Prostate gland (tissue), 2 donors: ENCODE measurements at places on chromosomes 5 and 9. TPM values are rescaled to one million over a fixed set of nuclear protein-coding genes. Genes with fewer than 3 reads are reported as not detected.

- no peaks in the 10 kb centered on the region for H3K27me3 ChIP-seq
- H3K4me3 ChIP-seq: no peak overlapping the region
- no peak overlapping the region for H3K27ac ChIP-seq
- no peaks in the 10 kb centered on the region for H3K4me1 ChIP-seq
- DNase-seq: no peak
These were observed 17.5 kb downstream of the ADRA1B start for GRCh38 chr5:159933531-159934485.

GRCh38 chr5:138444774-138445546 lies 6.1 kb downstream of the REEP2 start:
- peaks cover 3% of the 10 kb centered on the region for H3K4me1 ChIP-seq
- no peak overlapping the region for H3K4me3 ChIP-seq
- H3K36me3 ChIP-seq: no peaks in the 10 kb centered on the region
- no peak overlapping the region for H3K27ac ChIP-seq
- H3K27me3 ChIP-seq: no peaks in the 10 kb centered on the region
- no peak for DNase-seq

Gene SPAAR
- 0.64 TPM for total RNA-seq

DNA sequence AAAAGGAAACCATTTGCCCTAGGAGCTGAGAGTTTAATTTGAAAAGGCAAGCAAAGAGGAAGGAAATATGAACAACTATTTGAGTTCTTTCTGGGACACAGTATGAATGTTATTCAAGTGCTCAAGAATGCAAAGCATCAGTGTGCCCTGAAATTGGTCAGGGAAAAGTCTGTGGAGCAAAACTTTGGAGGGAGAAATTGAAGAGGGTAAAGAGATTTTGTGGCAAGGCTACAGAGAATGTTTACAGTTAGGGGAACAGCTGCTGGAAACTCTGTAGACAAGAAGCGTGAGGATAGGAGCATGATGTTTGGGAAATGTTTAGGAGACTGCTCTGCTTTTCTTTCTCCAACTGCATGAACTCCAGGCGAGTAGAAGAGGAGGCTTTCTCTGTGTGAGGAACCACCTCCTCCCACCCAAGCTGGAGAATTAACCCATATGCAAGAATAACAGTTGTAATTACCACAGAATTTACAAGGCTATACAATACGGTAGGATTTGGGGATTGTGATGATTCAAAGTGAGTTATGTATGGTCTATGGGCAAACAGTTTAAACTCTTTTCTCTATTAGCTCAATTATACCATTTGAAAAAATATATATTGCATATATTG lies 75.4 kb upstream of the IL7R start:
- no peaks in the 10 kb centered on the region for H3K27me3 ChIP-seq
- H3K27ac ChIP-seq: no peak overlapping the region
- H3K36me3 ChIP-seq: no peaks in the 10 kb centered on the region
- H3K4me3 ChIP-seq: no peak overlapping the region
- H3K4me1 ChIP-seq: no peaks in the 10 kb centered on the region

Gene LHX2
- not detected for total RNA-seq

Gene CCDC192
- total RNA-seq: not detected

GRCh38 chr5:145776886-145777285 lies 58.3 kb downstream of the PRELID2 start:
- no peak overlapping the region for H3K27ac ChIP-seq
- no peaks in the 10 kb centered on the region for H3K4me1 ChIP-seq
- no peaks in the 10 kb centered on the region for H3K36me3 ChIP-seq
- no peaks in the 10 kb centered on the region for H3K27me3 ChIP-seq
- H3K4me3 ChIP-seq: no peak overlapping the region

Gene PDE6A
- not detected for total RNA-seq

- H3K27ac ChIP-seq: no peak overlapping the region
- H3K27me3 ChIP-seq: no peaks in the 10 kb centered on the region
- no peak overlapping the region for H3K4me3 ChIP-seq
- H3K36me3 ChIP-seq: no peaks in the 10 kb centered on the region
- DNase-seq: peak; percentile 68
- no peaks in the 10 kb centered on the region for H3K4me1 ChIP-seq
These were observed 26.6 kb upstream of the ABLIM3 start for GRCh38 chr5:149114403-149115312.

- no peaks in the 10 kb centered on the region for H3K36me3 ChIP-seq
- no peaks in the 10 kb centered on the region for H3K4me1 ChIP-seq
- DNase-seq: no peak
These were observed 1026.3 kb downstream of the CDH12 start for GRCh38 chr5:21826884-21827283.

Gene ATG12
- 29.6 TPM for total RNA-seq

- H3K4me3 ChIP-seq: no peak overlapping the region
- DNase-seq: no peak
- no peaks in the 10 kb centered on the region for H3K27me3 ChIP-seq
- H3K27ac ChIP-seq: no peak overlapping the region
- H3K4me1 ChIP-seq: no peaks in the 10 kb centered on the region
These were observed 21.9 kb downstream of the CD14 start for GRCh38 chr5:140611020-140611521.

GRCh38 chr5:150498501-150498900 lies 9.4 kb upstream of the NDST1 start:
- no peaks in the 10 kb centered on the region for H3K27me3 ChIP-seq
- peaks cover 30% of the 10 kb centered on the region for H3K4me1 ChIP-seq
- no peak overlapping the region for H3K4me3 ChIP-seq
- no peak for DNase-seq

Gene UGT3A1
- 0.34 TPM for total RNA-seq

DNA sequence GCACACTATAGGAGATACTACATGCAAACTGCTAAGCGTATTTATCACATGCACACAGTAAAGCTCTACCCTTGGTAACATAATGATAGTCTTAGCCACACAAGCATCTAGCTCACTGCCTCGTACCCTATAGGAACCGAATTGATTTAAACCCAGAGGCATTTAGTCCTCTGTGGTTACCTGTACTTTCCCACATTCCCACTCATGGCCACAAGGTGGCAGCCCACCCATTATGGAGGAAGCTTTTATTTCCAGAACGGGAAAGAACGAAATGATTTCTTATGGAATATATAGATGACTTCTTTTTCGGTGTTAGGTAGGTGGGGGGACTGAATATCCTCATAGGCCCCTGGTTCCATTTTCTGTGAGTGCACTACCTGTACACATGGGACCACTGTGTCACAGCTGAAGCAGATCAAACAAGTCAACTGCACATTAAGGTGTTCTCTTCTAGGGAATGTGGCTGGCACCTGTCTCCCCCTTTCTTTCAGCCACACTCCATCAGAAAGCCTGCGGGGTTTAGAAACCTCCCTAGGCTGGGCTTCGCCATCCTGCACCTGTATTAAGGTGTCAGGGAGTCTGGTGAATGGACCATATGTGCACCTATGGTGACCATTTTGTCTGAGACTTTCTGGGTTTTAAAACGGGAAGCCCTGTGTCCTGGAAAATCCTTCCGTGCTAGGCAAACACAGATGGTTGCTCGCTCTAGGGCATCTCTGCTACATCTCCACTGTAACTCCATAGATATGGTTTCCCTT lies 313.2 kb downstream of the SLIT3 start:
- H3K36me3 ChIP-seq: no peaks in the 10 kb centered on the region
- peak; percentile 76 for DNase-seq
- no peak overlapping the region for H3K27ac ChIP-seq
- no peaks in the 10 kb centered on the region for H3K4me1 ChIP-seq
- no peaks in the 10 kb centered on the region for H3K27me3 ChIP-seq

Gene FBLL1
- 4.0 TPM for total RNA-seq

Gene PPP6C
- total RNA-seq: 34.1 TPM

GRCh38 chr5:170571875-170572852 lies 68.3 kb downstream of the KCNIP1 start:
- no peak overlapping the region for H3K4me3 ChIP-seq
- H3K27me3 ChIP-seq: no peaks in the 10 kb centered on the region
- H3K4me1 ChIP-seq: no peaks in the 10 kb centered on the region

- no peak overlapping the region for H3K4me3 ChIP-seq
- H3K4me1 ChIP-seq: no peaks in the 10 kb centered on the region
- H3K27me3 ChIP-seq: no peaks in the 10 kb centered on the region
- H3K36me3 ChIP-seq: no peaks in the 10 kb centered on the region
These were observed 13.9 kb downstream of the IDNK start for GRCh38 chr9:83636813-83637212.
